ENCODE measurements at places on chromosomes 6 and 20. TPM values are rescaled to one million over a fixed set of nuclear protein-coding genes. Genes with fewer than 3 reads are reported as not detected.

DNA sequence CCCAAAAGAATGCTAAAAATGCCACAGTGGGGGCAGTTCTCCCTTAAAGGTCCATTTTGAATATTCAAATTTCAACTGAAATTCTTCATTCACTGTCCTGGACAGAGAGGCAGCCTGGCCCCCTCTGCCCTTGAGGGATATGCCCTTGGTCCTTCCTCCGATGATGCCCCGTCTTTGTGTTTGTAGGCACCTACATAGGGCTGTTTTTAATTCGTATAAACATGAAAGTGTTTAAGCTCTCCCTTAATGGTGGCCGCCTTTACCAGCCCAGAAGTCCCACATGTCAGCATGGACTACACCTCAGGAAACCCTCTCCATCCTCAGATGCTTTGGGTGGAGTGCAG is 70.2 kb downstream of the SSR1 start:
- no peak for DNase-seq

DNA sequence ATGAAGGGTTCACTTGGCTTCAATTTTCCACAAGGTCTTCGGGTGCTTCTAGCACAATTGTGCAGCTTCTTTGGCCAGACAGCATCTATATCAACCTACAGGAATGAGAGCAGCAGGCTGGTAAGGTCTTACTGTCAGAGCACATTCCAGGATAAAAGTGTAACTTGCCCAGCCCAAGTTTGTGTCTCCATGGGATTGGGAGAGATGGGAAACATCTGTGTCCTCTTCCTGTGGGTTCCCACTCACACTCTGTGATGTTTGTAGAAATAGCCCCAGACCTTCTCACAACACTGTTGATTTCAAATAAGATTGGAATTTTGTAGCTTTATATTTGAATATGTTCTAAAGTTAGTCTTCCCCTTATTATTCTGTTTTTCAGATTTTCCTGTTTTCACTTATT is 83.4 kb upstream of the RGS17 start:
- no peak for DNase-seq

BTN1A1 gene
- not detected for total RNA-seq

- DNase-seq: no peak
Observed at GRCh38 chr6:9523462-9523861, 891.4 kb downstream of the TFAP2A start.

GRCh38 chr20:37991157-37991866 is 41.9 kb downstream of the TTI1 start:
- no peak for DNase-seq

CTSZ gene
- total RNA-seq: 151 TPM

GRCh38 chr20:23622839-23623343 is 14.9 kb downstream of the CST3 start:
- DNase-seq: no peak

GRCh38 chr6:125867483-125867942 is 76.8 kb downstream of the NCOA7 start:
- no peak for DNase-seq

ATP6V1G2 gene
- 4.8 TPM for total RNA-seq

DNA sequence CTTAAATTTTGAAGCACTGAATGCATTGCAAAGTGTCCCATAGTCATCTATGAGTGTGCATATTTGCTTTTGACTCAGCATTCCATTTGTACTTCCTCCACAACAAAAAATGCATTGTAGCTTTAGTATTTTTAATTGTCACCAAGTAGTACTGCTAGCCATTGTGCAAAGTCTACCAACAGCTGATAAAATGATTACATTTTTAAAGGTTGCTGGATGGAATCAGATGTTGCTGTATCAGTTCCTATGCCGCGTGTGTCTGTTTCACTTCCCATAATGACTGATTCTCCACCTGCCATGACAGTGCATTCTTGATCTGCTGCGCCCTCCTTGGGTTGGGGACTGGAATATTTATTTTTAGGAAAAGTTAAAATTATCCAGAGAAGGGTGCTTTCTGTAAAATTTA is 41.2 kb downstream of the SLX4IP start:
- no peak for DNase-seq

KCNQ2 gene
- total RNA-seq: not detected

MROH8 gene
- 5.2 TPM for total RNA-seq

DNA sequence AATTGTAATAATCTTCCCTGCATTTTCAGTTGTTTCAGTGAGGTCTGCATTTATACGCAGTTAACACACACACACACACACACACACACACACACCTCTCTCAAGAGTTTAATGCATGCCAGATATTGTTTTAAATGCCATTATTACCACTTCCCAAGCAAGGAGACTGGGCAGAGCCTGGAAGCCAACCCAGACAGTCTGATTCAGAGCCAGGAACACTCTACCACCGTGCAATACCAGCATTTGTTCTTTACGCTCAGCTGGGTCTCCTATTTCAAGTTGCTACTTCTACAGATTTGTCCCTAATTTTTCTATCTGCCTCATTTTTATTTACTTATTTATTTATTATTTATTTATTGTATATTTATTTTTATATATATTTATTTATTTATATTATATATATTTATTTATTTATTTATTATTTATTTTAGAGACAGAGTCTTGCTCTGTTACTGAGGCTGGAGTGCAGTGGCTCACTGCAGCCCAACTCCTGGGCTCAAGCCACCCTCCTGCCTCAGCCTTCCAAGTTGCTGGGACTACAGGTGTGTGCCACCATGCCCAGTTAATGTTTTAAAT is 68.4 kb downstream of the PCSK2 start:
- no peak for DNase-seq

MYLIP gene
- 36.9 TPM for total RNA-seq

GRCh38 chr20:43507150-43508080 is at the start of gene L3MBTL1:
TSS of gene L3MBTL1 (plus strand) at chr20:43507697. CDS start at chr20:43513504, 5,807 bp downstream.
- DNase-seq: no peak

- DNase-seq: no peak
Observed at GRCh38 chr20:11128721-11129120, 454.9 kb upstream of the JAG1 start.

DNA sequence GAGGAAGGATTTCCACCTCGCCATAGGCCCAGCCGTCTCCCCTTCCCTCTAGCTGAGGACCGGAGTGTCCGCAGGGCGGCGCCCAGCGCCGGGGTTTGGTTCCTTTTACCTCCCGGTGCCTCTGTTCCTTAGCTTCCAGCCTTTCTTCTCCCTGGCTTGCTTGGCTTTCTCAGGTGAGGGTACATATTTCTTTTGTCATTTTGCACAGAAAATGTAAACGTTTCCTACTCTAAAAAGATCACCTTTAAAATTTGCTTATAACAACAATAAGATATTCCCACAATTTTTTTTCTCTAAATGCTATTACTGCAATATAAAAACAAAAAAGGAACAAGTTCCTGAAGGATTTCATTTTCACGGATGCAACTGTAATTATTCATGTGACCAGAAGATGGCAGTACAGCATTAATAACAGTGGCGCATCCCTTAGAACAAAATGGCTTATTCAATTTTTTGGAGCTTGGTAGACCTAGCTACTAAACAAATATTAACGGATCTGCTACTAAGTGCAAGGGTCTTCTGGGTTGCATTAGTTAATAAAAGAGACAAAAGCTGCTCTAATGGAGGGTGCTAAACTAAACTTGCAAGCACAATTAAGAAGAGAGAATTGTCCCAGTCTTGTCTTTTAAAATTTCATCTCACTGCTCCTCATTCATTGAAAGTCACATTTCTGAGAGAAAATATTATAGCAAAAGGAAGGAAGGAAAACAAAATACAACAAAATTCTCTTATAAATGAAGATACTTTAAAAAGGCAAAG is 172.9 kb downstream of the ADGRG6 start:
- DNase-seq: no peak

PDYN gene
- total RNA-seq: not detected

DNA sequence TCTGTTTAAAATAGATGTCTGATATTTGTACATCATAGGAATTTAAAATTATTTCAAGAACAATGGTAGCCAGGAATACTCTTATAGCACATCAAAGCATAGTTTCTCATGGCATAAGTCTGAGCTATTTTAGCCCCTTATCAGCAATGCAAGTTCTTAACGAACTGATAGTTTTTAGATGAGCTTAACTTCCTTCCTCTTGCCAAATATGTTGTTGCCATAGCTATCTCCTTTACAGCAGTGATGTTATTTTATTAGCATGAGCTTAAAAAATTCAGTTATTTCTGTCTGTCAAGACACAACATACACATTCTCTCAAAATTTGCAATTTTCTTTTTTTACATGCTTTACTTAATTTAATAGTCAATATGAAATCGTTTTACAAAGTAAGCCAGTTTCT is 867.2 kb downstream of the PHF3 start:
- no peak for DNase-seq

DNA sequence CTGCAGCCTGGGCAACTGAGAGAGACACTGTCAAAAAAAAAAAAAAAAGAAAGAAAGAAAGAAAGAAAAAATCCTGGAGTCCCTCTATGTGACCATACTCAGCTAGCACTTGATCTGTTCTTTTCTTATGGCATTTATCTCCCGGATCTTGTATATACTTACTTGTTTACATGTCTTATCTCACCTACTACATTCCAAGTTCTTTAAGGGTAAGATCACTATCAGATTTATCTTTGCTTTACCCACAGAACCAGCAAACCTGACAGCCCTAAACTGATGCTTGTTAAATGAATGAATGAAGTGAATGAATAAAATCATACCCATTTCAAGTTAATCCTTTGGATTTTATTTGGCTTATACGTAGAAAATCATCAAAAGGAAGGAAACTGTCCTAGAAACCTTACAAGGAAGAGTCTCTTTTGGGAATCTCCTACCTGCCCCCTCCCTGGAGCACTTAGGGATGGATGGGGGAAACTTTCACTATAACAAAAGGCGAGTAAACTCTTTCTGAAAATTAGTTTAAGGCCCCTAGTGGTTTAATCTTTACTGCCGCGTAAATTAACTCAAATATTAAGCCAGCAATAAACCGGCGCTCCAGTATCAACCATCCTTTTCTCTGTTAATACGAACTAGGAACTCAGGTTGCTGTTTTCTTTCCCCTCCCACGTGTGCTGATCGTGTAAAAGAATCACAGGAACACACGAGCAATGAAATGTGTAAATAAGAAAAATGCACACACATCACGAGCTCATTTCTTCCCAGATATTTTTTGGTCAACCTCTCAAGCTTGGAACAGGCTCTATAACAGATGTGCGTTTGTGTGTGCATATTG is 1.3 kb upstream of the UTRN start:
- DNase-seq: no peak

DNA sequence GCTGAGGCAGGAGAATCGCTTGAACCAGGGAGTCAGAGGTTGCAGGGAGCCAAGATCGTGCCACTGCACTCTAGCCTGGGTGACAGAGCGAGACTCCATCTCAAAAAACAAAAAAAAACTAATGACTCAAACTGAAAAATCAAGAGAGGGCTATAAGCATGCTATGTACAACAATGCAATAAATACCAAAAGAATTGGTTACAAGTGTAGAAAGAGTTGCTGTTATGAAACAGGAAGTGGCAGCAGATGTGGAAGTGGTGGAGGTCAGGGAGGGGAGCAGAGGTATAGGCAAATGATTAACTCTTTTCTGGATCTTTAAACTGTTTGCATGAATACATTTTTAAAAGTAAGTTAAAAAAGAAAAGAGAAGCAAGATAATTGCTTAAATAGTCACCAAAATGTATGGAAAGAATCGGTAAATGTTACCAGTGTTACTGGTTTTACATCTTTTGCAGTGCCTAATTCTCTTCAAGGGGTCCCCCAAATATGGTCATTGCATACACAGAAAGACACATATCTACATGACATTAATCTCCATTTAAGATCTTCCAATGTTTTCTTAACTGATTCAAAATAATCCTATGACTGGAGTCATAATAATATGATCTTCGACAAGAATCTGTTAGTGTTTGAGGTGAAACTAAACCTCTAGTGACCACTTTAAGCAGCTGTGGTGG is 15.0 kb downstream of the CALHM6 start:
- no peak for DNase-seq

C6orf52 gene
- total RNA-seq: 1.1 TPM

DNA sequence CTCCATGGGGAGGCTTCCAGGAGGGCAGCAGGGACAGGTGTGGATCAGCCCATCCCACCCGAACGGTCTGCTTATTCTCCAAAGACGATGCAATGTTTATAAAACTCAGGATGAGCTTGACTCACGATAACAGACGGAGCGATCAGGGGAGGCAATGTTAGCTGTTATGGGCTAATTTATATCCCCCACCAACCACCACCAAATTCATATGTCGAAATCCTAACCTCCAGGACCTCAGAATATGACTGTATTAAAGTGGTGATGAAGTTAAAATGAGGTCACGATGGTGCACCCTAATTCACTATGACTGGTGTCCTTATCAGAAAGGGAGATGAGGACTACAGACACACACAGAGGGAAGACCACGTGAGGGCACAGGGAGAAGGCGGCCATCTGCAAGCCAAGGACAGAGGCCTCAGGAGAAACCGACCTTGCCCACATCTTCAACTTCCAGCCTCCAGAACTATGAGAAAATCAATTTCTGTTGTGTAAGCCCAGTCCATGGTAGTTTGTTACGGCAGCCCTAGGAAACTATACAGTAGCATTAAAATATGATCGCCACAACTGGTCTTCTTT is 7.0 kb downstream of the ADTRP start:
- no peak for DNase-seq
